ENCODE measurements at places on chromosomes 11 and 22. TPM values are rescaled to one million over a fixed set of nuclear protein-coding genes. Genes with fewer than 3 reads are reported as not detected.

Gene PKDREJ
- not detected for polyA plus RNA-seq

Gene RABL2B
- polyA plus RNA-seq = 22.2 TPM

Gene KRTAP5-1
- not detected for polyA plus RNA-seq

DNA sequence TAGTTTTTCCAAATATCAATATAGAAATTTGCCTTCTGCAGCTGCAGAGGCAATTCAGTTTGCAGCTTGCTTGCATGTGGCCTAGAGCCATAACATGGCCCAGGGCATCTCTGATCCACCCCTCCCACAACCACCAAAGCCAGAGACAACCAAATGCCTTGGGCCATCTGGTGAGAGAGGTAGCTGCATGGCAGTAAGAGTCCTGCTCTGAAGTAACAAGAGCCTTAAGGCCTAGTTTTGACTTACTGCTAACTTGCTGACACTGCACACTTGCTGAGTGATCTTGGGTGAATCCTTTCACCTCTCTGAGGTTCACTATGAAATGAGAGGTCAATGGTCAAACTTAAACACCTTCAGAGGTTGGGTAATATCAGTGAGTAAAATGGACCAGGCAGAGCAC is 4.9 kb upstream of the SPECC1L start:
- DNase-seq = no peak

DNA sequence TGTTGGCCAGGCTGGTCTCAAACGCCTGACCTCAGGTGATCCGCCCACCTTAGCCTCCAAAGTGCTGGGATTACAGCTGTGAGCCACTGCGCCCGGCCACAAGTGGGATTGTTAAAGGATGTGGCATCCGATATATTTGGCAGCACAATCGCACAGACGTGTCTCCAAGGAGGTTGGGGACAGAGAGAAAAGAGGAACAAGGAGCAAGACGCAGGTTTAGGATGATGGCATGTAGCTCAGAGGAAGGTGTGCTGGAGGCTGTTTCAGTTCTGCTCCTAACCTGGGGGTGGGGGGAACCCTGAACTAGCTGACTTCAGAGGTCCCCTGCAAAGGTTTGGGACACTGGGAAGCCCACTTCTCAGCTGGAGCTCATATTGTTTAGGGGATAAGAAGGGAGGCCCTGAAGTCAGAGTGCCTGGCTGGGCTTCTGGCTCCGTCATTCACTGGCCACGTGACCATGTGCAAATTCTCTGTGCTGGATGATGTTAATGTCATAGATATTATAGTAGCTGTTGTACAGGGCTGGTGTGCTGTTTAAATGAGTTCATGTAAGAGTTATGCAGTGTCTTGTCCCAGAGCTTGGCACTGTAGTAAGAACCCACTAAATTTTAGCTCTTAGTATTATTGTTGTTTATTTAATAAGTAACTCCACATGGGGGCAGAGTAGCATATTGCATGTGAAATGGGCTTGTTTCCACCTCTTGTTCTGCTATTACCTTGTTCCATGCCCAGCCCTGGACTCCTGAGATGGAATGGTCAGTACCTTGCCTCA is 129.7 kb downstream of the ST3GAL4 start:
- no peak for DNase-seq

GRCh38 chr11:41351825-41352224 is 107.6 kb downstream of the LRRC4C start:
- no peak for DNase-seq

- no peak for DNase-seq
Measured at GRCh38 chr11:34358258-34358727, 483 bp upstream of the ABTB2 start.

DNA sequence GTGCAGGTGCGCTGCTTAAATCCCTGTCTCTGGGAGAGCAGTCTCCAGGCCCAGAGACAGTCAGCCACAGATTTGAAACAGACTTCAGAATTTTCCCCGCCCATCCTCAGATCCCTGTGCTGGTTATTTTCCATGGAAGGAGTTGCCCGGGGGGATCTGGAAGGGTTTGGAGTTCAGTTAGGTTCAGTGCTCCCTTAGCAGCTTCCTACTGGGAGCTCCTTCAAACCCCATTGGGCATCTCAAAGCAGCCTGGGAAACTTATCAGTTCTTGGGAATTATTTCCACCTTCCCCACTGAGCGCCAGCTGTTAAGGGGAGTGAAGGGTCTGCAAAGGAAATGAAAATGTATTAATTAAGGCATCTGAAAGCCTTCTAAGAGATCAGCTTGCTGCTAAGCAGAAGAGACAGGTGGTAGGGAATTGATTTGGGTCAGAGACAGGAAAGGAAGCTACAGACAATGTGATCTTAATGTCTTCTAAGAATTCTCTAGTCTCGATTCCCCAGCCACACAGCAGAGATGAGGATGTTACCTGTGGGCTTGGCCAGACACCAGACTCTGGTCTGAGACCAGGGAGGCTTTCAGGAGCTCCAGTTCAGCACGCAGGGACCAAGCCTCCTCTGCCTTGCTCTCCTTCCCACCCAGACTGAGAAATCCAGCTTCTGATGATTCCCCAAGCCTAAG is 106.2 kb upstream of the TBCEL start:
- no peak for DNase-seq

DNA sequence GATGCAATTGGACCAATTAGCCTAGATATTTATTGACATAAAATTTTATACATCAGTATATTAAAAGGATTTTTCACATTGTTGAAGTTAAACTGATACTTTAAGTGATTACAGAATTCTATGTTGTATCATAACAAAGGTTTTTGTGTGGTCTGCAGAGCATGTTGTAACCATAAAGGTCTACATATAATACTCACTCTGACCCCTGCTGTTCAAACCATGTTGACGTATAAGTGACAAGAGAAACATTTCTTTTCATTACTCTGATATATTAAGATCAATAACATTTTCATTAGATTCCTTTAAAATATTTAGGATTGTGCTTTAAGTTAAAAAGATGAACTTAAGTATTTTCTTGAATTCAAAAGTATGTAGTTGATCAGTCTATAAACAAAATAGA is 63.9 kb downstream of the GAS2 start:
- peak; percentile 13 for DNase-seq

DNA sequence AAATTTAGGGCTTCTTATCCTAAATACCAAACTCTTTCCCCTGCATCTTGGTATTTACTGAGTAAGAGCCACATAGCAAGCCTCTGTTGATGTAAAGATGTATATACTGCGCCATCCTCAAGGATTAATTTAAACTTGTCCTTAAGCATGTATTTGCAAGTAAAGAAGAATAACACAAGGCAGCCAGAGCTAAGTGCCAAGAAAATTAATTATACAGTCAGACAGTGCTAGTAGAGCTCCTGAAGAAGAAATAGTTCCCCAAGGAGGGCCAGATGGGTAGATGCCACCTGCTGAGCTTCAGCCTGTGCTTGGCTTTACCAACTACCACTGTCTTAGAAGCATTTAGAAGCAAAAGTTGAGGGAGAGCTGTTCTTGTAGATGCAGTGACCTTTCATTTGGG is 470.0 kb downstream of the BUD13 start:
- no peak for DNase-seq

Data from CD4-positive, CD25-positive, alpha-beta regulatory T cell (primary cell).